Right atrium auricular region (tissue), 2 donors: ENCODE measurements at places on chromosomes 1 and 21.
A peak's percentile ranks its signal among the peaks of the same experiment; 100 is the strongest.

GRCh38 chr1:21290546-21290944, 282 bp upstream of the ECE1 start:
- DNase-seq: no peak

DNA sequence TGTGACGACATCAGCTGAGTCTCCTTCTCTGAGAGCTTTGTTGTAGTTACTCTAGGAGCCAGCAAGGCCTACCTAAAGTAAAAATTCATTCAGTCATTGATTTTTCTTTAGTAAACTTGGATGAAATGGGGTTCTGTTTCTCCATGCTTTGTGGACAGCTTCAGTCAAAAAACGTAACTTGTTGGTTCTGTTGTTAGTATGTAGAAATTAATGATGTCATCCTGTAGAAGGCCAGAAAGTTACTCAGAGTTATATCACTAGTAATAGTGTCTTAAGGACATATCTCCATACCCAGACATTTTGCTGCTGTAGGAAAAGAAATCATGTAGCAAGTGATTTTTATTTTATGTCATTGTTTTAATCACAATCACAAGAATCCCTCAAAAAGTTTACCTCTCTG, 43.0 kb downstream of the KDM1A start:
- no peak for DNase-seq

DNA sequence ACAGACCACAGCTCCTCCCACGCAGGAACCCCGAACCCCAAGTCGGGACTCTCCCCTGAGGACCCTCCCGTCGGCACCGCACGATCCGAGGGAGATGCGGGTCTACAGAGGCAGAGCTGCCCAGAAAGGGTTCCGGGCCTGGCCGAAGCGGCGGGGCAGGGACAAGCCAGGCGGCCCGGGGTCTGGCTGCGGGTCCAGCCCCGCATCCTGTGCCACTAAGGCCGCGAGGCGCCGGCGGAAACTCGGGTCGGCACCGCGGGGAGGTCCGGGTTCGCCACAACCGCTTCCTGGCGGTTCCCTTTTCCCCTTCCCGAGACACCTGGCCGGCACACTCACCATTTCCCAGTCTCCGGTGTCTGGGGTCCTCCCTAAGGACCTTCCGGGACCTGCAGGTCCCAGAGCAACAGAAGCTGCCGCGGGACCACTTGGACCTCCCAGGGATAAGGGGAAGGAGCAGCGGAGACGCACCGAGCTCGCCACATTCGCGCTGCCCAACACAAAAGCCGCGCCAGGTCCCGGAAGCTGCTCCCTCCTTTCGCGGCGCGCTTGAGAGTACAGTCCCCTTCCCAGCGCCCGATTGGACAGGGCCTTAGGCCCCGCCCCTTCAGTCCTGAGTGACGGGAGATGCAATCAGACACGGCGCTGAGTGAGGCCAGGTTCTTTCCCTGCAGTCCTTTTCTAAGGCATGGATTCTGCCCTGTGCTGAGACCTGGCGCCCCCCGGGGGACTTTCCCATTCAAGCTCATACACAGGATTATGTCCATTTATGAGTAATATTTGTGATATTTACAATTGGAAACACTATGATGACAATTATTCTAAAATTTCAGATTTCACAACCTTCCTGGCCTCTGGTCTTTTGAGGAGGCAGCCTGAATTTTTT, at the start of gene ZNF670:
Gene ZNF670, minus strand, starts transcription at position 554 of the 883 bp plus-strand sequence. Its CDS starts 215 bp downstream, at position 339.
- peak; percentile 98 for DNase-seq

DNA sequence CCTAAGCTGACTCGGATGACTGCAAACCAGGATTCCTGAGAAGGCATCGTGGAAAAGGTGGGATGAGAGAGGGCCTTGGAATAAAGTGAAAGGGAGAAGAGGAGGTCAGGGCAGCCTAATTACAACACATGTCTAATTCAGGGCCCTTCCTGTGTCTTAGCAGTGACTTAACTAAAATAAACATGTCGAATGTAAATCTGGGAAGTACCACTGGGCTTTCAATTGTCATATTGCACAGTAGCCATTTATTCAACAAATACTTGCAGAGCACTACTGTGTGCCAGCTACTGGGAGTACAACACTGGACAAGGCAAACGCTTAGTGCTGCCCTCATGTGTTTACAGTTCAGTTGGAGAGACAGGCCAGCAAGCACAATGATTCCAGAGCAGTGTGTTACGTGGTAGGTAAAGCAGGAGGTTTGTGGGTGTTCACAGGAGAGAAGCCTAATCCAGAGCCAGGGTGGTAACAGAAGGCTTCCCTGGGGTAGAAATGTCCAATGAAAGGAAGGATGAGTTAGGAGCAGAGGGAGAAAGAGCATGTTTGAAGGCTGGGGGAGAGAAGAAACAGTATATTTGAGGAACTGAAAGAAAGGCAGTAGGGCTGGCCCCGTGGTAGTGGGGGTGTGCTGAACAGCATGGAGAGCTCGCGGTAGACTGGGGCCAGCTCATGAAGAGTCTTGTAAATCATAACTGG, 38.0 kb upstream of the RASAL2 start:
- no peak for DNase-seq

DNA sequence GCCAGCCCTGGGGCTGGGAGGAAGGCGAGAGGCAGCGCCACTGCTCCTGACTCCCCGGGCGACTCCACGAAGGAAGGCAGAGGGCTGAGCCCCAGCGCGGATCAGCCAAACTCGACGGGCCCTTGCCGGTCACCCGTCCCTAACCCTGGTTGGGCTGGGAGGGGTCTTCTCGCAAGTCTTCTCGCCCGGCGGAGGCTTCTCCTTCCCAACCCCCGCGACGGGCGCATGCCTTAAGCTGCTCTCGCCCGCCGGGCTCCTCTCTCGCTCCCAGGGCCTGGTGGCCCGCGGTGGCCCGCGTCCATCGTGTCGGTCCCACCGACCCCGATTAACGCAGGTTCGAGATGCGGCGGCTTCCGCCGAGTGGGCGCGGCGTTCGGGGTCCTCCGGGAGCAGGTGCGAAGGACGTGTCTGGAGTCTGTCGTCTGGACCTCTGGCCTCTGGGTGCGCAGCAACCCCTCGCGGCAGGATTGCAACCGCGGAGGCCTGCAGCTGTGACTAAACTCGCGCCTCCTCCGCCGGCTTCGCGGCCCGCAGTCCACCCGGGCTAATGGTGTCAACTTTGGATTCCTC, 29.0 kb upstream of the PPM1J start:
- no peak for DNase-seq

GRCh38 chr1:109618661-109619575, 498 bp downstream of the GNAT2 start:
- no peak for DNase-seq
